Activated CD4-positive, alpha-beta T cell treated with anti-CD3 and anti-CD28 coated beads for 1 hour (primary cell): ENCODE measurements at places on chromosomes 2 and 18.

DNA sequence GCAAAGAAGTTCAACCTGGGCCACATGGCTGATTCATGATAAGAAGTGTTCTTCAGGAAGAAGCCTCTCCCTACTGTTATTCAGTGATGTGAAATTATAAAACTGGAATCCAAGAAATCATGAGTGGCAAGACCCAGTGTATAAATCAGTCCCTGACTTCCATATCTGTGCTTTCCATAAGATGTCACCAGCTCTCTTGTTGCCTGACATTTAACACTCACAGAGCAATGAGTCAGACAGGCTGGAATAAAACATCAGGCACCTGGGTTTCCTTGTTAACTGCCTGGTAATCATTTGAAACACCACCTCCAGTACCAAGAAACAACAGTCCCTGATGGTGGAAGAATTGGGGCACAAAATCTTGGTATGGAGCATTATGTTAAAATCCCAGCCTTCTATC lies 76.1 kb downstream of the SCG2 start:
- no peak for DNase-seq

- DNase-seq: no peak
Measured at GRCh38 chr2:50987616-50988313, 44.2 kb downstream of the NRXN1 start.

- no peak for DNase-seq
Measured at GRCh38 chr18:10213526-10213925, 240.9 kb upstream of the APCDD1 start.

- no peak for DNase-seq
Measured at GRCh38 chr2:118815731-118816130, 31.7 kb downstream of the EN1 start.

DNA sequence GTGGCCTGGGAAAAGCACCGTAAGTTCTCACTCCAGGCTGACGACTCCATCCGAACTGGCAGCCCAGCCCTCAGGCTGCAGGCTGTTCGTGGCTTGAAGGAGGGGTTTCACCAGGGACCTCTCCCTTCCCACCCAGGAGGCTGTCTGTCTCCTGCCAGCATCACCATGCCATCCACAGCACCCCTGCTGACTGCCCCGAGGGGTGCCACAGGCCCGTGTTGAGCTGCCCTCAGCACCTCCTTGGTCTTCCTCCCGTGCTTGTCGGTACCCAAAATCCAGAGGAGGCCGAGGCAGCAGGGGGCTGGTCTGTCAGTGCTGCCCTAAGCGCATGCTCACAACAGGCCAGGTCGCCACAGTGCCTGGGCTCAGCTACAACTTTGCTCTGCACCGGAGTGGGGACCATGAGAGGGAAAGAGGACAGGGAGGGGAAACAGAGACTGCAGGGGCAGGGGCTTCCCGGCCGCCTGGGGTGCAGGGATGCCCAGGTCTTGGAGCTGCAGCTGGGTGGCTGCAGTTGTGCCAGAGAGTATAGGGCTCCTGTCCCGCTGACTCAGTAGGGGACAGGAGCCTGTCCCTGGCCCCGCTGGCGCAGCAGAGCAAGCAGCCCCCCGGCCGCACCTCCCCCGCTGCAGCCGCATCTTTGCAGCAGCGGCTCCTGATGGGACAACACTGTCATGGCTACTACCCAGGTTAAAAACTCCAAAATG lies 963.7 kb upstream of the CRIM1 start:
- DNase-seq: no peak

GRCh38 chr2:48070415-48070814 lies 164.1 kb upstream of the FBXO11 start:
- no peak for DNase-seq

DNA sequence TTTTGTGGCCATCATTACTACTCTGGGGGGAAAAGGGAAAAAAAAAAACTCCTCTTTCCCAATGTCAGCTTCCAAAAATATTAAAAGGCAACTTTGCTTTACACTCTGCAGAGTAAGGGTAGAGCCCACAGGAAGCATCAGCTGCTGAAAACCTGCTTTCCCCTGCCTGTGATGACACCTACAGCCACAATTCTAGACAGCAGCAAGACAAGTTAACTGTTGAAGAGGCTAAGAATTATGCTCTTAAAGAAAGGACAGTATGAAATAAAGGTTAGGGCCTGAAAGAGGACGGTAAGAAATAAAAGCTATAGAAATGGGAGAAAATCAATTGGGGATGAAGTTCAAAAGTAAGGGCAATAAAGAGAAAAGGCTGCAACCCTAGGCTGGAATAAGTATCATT lies 3.0 kb downstream of the PDE11A start:
- DNase-seq: no peak

DNA sequence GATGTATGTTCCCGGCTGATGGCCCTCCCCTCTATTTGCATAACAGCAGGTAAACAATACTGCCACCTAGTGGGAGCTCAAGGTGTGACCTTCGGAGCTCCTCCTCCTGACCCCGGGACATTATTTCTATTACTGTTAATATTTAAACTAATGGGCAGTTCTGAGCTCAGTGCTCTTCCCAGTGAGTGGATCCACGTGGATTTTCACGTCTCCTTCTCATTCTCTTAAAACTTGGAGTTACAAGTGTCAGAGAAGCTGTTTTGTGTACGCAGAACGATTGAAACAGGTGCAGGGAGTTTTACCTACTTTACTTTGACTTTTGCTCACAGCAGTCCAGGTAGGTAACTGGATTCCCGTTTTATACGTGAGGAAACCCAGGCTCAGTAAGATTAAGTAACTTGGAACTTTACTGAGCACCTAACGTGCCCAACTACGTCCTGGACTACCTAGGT lies 127.3 kb downstream of the PRKCE start:
- peak; percentile 41 for DNase-seq

GRCh38 chr2:152462779-152463178 lies 127.8 kb downstream of the FMNL2 start:
- DNase-seq: no peak

DNA sequence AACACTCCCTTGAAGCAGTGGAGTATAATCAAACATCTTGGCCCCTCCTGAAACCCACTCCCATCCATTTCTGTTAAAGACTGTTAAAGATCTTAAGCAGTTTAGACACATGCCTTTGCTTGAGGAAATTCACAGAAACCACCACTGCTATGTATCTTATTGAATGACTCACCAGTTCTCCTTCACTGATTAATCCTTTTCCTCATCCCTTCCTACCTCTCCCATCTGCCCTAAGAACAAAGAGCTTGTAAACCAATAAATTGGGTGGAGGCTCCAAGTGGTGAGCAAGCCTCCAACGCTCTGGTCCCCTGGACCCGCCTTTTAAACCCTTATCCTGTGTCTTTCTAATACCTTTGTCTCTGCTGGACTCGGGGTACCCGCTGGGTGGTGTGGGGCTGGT lies 746.1 kb downstream of the LRP1B start:
- no peak for DNase-seq

GRCh38 chr18:9722691-9723090 lies 14.6 kb downstream of the RAB31 start:
- DNase-seq: no peak

DNA sequence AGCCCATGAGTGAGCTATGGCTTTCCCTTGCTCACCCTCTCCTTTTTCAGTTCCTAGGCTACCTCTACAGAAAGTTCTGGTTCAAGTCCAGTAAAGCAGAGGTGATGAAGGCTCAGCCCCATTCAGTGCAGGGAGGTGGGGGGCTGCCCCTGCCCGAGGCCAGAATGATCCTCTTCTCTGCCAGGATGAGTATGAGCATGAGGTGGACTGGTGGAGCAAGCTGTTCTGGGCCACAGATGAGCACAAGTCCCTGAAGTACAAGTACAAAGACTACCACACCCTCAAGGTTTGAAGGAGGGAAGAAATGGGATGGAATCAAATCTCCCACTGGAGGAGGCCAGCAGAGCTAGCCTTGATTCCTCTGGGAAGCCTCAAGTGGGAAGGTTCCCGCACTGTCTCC lies 42.4 kb downstream of the LMAN2L start:
- no peak for DNase-seq

GRCh38 chr2:146807568-146808168 lies 1037.2 kb upstream of the ACVR2A start:
- no peak for DNase-seq

GRCh38 chr18:28175930-28176697 lies 816 bp downstream of the CDH2 start:
- DNase-seq: no peak

DNA sequence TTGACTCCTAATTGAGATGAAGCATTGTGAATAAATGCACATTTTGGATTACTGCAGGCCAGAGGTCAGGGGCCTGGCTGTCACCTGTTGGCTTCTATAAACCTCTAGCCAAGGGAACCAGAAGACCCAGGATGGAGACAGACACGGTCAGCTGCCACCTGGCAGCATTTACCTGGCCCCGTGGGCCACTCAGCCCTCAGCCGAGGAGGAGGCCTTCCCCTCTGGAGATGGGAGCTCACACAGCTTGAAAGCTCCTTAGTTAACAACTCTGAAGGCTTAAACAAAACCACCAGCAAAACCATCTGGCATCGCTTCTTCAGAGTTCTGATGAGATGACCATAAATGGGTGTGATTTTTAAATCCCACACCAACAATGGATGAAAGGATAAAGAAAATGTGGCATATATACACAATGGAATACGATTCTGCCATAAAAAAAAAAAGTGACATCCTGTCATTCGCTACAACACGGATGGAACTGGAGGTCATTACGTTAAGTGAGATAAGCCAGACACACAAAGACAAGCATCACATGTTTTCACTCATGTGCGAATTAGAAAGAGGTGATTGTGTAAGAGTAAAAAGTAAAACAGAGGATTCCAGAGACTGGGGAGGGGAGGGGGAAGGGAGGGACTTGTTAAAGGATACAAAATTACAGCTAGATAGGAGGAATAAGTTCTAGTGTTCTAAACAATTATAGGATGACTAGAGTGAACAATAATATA lies 218.4 kb downstream of the TMEM163 start:
- DNase-seq: no peak

DNA sequence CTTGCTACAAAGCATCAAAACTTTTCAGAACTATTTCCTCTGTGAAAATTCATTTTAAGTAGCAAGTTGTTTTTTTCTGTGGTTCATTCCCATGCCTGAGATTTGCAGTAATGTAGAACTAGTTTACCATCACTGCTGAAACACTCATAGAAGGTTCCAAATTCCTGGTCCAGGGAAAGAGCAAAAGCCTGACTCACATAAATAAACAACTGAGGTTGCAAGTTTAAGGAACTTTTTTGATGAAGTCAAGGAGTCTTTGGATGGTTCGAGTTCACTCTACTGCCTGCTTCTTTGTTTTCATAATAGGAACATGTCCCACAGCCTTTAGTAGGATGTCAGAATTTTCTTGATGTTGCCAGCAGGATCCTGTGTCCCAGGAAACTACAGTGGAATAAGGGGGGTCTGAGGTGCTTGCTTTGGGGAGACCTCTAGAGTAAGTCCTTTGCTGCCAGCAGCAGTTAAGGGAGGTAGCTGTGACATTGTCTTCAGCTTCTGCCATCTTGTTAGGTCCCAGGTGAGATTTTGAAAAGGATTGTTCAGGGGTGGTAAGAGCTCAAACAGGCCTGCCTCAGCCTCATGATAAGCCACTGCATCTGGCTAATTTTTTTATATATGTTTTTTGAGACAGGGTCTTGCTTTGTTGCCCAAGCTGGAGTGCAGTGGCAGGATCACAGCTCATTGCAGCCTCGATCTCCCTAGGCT lies 43.9 kb downstream of the ACSL3 start:
- no peak for DNase-seq

GRCh38 chr2:181241797-181242196 lies 215.4 kb upstream of the ITGA4 start:
- DNase-seq: no peak

DNA sequence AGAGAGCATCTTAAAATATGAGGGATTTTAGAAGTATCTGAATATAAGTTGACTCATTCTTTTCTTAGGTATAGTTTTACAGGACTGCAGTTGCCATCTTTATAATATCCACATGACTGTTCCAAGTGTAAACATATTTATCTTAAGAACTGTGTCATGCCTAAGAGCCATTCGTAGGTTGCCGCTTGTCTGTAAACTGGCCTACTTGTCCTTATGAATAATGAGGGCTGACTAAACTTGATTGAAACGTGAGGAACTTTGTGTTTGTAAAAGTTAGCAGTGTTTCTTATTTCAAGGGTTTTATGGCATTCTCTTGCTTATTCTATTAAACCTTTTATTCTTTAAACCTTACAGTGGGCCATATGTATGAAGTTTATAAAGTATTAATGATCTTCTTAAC lies 99.6 kb downstream of the MAP3K20 start:
- DNase-seq: no peak

DNA sequence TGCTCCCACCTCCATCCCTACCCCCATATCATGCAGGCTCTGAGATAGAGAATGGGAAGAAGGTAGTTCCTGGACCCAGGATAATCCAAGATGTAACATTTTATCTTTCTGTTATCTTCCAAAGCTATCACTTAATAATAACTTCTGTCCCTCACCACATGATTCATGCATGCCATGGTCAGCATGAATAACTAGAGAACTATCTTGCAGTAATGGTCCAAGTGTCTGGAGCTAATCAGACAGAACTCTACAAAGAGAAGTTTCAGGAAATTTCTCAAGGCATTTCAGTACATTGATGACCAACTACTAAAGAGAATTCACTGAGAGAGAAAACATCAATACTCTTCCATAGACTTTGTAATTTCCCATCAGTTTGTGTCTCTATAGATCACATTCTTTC lies 1469.7 kb upstream of the PIK3C3 start:
- no peak for DNase-seq

DNA sequence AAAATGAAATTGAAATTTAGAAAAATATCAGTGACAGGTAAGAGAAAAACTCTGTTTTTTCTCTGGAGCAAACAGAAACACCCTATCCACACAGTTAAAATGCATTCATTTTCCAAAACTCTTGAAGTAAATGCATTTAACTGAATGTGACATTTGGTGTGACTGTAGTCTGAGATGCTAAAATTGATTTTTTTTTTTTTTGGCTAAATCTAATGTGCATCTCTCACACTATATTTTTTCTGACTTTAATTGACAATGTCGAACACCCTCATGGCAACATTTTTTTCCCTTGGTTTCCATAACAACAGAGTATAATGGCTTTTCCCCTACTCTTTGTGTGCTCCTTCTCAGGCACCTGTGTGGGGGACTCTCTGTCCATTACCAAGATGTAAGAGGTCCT lies 366.4 kb downstream of the XIRP2 start:
- no peak for DNase-seq
